Upper lobe of right lung (tissue), 1 donor: ENCODE measurements at places on chromosomes 4 and X. TPM values are rescaled to one million over a fixed set of nuclear protein-coding genes. Genes with fewer than 3 reads are reported as not detected.

DNA sequence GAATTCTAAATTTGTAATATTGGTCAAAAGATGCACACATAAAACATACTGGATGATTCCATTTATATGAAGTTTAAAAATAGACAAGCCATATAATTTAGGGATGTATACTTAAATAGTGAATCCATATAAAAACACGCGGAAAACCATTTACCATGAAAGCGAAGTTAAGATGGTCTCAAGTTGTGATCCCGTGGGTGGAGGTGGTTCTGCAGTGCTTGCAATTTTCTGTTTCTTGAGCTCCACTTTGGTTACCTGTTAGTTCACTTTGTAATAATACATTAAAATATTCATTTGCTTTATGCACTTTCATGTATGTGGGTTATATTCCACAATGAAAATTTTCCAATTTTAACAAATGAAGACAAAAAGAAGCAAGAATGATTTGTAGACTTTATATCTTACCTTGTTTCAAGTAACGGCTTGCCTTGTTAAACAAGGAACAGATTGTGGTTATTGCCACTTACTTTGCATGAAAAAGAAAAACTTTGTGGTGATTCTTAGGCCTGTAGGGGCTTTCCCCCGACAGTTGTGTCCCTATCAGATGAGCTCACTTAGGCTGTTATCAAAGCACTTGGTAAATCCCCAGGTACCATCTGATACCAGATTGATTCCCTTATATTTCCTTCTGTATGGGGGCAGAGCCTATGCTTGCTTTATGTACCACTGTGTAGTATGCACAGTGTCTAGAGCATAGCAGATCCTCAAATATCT is 12.2 kb downstream of the UCP1 start:
- DNase-seq = no peak

- no peak for DNase-seq
These were observed 72.2 kb upstream of the MXD4 start for GRCh38 chr4:2333916-2334644.

- no peak for DNase-seq
These were observed 81.5 kb upstream of the PTPN13 start for GRCh38 chr4:86512631-86513030.

The CDX4 gene
- total RNA-seq = not detected

The BRS3 gene
- not detected for total RNA-seq

DNA sequence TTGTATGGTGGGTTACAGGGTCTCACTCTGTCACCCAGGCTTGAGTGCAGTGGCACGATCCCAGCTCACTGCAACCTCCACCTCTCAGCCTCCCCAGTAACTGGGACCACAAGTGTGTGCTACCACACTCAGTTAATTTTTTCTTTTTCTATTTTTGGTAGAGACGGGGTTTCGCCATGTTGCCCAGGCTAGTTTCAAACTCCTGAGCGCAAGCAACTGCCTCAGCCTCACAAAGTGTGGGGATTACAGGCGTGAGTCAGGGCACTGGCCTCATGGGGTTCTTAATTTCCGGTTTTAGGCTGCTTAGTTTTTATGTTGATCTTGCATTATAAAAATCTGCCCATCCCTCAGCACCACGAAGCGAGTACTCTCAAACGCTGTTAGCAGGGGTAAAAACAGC is 6.7 kb downstream of the BCAP31 start:
- DNase-seq = no peak

The COL25A1 gene
- total RNA-seq = 0.75 TPM

DNA sequence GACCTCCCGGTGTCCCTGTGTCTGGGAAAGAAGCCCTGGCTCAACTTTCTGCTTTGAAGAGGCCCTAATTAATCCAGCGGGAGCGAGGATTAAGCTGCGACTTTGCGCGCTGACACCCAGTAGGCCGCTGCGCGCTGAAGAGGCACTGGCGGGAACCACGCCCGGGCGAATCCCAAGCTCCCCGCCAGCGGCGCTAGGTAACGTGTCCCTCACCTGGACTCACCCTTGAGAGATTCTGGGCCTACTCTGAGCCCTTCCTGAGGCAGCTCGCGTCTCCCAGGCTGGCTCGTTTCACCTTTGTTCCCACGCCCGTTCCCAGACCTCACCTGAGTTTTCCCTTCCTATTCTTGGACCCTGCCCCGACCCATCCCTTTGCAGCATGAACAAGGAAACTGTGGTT is 616 bp upstream of the KLHL34 start:
- DNase-seq = no peak

DNA sequence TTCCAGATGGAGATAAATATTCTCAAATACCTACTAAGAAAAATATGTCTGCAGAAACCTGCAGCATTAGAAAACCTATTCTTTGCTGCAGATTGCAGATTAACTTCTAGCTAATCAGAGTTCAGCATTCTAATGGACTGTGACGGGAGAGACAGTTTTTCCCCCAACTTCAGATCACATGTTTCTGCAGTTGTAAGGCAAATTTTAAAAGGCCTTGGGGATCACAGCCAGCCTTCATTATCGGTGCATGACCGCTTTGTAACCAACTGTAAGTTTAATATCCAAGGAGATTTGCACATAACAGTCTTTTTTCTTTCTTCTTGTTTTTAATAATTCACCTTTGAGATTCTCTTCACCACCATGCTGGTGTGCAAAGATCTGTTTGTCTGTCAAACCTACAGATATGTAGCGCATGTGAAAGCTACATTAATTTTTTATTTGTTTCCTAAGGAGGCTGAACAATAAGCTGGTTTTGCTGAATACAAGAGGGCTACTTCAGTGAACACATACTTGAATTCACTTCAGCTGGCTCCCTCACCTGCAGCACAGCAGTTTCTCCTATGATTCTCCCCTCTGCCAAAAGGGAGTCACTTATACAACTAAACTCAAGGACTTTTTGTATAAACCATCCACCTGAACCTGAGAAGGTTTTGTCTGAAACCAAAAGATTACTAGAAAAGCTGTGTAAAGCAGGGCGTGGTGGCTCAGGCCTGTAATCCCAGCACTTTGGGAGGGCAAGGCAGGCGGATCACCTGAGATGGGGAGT is 488.5 kb downstream of the RPA4 start:
- no peak for DNase-seq

DNA sequence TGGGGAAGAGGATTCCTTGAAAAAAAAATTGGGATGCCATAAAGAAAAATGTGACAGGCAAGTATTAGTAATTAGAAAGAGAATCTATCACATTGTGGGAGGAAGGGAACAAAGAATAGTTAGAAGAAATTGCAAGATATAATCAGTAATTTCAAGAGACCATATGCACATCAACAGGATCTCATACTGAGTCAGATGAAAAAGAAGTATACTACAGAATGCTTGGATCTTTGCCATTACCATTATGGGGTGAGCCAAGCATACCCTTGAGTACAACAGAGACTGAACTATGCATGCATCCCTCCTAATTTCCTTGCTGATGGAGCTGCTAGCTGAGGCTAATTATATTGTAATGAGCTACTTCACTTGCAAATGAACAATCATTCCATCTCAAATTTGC is 287.6 kb downstream of the PAPSS1 start:
- DNase-seq = no peak
